Iris pigment epithelial cell (primary cell): ENCODE measurements at places on chromosomes 13 and 19.

DNA sequence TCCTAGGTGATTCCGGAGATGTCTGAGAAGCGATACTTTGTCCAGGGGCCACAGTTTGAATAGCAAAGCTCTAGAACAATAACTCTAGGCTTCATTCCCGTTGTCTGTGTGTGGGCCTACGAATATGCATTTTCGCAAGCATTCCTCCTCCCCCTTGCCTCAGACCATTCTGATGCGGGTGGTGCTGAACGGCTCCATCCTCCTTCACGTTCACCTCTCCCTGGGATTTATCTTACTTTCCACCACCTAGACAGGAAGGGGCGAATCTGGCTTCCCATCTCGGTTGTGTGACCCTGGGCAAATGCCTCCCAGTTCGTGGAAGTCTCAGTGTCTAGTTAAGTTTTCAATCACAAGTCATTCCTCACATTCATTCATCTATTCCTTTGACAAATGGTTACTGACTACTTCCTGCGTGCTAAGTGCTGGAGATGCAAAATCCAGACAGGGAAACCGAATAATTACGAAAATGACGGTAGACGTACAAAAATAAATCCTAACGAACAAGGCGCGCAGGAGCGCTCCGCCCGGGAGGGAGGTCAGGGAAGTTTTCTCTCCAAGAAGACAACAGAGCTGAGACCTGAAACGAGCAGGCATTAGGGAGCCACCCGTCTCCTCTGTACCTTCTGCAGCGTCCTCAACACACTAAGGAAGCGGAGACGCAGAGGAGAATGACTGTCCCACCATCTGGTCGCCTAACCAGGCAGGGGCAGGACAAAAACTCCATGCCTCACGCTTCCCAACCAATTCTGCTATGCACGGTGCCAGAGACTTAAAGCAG, 1.3 kb upstream of the CNOT3 start:
- peak; percentile 34 for DNase-seq

DNA sequence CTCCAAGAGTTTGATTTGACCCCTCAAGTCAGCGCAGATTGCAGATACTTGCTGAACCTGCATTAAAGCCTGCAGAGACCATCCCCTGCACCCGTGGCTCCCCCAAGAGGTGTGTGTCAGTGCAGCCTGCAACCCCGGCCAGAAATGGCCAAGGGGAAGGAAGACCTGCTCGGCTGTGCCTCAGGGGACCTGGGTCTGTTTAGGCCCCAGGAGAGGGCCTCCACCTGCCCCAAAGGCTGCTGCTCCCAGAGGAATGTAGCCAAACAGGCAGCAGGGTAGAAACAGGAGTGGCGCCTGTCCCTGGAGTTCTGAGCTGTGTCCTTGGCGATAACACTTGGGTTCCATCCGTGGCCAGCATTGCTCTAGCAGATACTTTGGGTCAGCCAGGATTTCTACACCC, 8.0 kb downstream of the POP4 start:
- no peak for DNase-seq

- no peak for DNase-seq
These were observed 17.8 kb upstream of the FOSB start for GRCh38 chr19:45450012-45450333.

DNA sequence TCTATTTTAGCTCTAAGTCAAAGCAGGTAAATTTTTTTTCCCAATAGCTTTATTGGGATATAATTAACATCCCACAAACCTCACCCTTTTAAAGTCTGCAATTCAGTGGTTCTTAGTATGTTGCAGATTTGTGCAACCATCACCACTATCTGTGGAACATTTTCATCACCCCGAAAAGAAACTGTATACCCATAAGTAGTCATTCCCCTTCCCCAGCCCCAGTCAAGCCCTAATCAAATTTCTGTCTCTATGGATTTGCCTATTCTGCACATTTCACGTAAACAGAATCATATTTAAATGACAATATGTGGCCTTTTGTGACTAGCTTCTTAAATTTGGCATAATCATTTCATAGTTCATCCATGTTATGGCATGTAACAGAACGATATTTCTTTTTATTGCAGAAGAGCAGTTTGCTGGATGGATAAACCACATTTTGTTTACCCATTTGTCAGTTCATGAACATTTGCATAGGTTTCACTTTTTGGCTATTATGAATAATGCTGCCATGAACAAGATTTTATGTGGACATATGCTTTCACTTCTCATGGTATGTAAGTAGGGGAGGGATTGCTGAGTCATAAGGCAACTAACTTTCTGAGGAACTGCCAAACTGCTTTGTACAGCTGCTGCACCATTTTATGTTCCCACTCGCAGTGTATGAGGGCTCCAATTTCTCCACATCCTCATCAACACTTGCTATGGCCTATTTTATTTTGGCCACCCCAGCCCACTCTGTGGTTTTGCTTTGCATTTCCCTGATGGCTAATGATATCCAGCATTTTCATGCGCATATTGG, 10.9 kb downstream of the SLC46A3 start:
- DNase-seq: peak; percentile 91

- no peak for DNase-seq
These were observed 83.4 kb downstream of the SIPA1L3 start for GRCh38 chr19:37990362-37990761.

GRCh38 chr19:18662972-18663732, 20.3 kb upstream of the CRTC1 start:
- no peak for DNase-seq

- DNase-seq: no peak
These were observed 24.4 kb downstream of the PPP2R1A start for GRCh38 chr19:52214241-52214640.

GRCh38 chr19:18700501-18701249, 17.2 kb downstream of the CRTC1 start:
- peak; percentile 72 for DNase-seq

DNA sequence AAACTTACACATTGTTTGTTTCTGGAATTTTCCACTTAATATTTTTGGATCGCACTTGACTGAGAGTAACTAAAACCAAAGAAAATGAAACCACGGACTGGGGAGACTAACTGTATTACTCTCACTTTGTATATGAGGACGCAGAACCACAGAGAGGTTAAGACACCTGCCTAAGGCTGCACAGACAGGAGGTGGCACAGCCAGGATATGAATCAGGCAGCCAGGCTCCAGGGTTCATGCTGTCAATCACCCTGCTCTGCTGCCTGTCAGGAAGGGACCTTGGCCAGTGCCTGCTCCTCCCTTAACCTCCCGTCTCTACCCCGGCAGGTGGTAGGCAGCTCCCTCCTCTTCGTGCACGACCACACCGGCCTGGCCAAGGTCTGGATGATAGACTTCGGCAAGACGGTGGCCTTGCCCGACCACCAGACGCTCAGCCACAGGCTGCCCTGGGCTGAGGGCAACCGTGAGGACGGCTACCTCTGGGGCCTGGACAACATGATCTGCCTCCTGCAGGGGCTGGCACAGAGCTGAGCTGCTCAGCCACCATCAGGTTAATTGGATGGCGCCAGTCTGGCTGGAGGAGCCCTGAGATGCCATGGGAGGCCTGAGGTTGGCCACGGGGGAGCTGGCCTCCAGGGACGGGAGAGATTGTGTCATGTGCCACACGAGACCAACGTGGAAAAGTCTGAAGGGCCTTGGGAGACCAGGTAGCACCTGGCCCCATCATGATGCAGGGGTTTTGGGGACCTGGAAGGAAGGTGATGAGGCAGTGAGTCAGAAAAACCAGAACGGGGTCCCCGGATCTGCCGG, 11.0 kb downstream of the ACTMAP start:
- no peak for DNase-seq

DNA sequence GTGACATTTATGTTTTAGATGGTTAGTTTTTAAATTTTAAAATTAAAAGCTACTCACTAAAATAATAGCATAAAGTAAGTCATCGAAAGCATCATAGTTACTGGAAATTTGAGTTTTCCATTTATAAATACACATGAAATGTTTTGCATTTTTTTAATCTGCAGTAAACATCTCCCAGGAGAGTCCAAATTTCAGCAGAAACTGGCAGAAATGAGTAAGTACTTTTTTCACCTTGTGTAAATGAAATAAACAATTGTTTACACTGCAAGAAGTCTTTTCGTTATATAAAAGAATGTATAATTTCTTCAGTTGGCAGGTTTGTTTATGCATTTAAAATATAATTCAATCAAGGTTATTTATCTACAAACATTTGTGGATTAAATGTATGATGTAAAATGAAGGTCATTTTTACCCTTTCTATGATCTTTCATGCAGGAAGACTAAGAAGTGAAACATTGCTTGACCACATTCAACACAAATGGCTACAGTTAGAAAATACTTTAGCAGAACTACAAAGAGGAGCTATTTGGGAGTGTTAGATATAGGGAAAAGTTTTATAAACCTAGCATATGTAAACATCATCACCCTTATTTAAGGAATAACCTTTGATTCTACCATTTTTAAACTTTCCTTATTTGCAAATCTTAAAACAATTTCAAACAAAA, 55.6 kb downstream of the RCBTB2 start:
- no peak for DNase-seq

GRCh38 chr13:31046711-31047279, 114.3 kb downstream of the TEX26 start:
- DNase-seq: peak; percentile 73

- no peak for DNase-seq
These were observed 1033.6 kb downstream of the SLITRK5 start for GRCh38 chr13:88704600-88705275.

- DNase-seq: no peak
These were observed 63.7 kb downstream of the TBC1D4 start for GRCh38 chr13:75418186-75418843.

DNA sequence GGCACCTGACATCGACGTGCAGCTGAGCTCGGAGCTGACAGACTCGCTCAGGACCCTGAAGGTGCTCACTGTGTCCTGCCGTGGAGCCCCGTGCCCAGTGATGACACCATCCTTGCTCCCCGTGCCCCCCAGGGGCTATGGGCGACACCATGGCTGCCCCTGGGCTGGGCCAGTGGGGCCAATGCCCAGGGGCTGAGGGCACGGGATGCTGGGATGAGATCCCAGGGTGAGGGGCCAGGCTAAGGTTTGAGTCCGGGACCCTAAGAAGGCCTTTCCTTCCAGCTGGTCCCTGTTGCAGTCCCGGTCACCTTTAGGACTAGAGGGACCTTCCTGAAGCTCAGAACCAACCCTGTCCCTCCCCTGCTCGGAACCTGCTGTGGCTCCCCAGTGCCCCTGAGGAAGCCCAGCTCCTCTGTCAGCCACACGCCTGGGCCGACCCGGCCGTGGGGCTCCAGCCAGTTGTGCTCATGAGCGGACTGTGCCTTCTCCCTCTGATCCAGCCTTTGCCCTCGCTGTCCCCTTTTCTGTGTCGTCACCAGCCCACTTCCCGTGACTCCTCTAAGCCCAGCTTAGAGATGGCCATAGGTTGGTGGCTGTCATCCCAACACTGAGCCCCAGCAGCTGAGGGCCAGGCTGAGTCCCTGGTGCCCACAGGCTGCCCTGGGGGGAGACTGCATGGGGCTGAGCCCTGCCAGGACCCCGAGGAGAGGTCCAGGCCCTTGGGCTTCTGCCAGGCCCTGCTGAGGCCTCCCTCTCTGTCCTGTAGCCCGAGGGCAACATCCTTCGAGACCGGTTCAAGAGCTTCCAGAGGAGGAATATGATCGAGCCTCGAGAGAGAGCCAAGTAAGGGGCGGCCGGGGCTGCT, 10.6 kb downstream of the NOP53 start:
- no peak for DNase-seq

- no peak for DNase-seq
These were observed 9.7 kb downstream of the RASA3 start for GRCh38 chr13:114122591-114123211.

- no peak for DNase-seq
These were observed 2.1 kb downstream of the TEAD2 start for GRCh38 chr19:49359851-49360820.

DNA sequence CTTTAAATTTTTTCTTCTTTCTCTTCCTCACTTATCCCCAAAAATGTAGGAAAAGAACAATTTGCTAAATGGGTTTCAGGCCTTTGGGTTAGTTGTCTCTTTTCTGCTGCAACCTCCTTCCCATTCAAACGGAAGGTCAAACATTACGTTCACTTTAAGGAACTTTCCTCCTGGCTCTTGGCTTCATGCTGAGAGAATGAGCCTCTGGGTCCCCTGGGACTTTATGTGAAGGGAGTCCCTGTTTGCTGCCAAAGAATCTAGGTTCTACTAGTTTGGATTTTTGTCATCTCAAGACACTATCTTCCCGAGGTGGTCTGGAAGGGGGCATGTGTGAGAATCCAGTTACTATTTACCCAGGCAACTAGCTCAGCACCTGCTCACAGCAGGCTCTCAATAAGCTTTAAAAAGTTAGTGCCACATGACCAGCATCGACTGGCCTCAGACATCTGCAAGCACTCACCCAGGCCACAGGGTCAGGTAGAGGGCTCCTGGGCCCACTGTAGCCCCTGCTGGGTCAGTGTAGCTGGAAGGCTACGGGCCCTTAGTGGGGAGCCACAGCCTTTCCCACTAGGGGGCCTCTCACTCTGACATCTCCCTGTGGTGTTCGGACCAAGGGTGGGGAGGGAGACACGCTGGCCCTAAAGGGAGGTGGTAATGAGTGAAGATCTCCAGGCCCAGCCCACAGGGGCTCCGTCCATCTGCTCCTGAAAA, 40.5 kb downstream of the FAM124A start:
- DNase-seq: no peak

DNA sequence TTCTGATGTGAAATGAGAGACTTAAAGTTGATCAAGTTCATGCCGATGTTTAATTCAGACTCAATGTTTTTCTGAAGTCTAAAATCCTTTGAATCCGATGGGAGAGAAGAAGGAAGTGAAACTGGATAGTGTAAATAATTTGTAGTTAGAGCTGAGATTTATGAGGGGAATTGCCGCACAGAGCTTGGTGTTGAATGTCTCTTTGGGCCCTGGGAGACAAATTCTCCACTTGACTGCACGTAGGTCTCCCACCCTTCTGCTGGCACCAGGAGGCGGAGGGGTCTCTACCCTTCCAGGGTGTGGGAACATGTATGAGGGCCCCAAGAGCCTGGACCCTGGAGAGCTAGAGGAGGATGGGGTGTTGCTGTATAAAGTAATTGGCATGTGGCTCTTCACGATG, 140.8 kb upstream of the SERP2 start:
- DNase-seq: no peak

- no peak for DNase-seq
These were observed 74.3 kb upstream of the ATP12A start for GRCh38 chr13:24605923-24606372.

- DNase-seq: no peak
These were observed 107.1 kb downstream of the DACH1 start for GRCh38 chr13:71759651-71760511.

DNA sequence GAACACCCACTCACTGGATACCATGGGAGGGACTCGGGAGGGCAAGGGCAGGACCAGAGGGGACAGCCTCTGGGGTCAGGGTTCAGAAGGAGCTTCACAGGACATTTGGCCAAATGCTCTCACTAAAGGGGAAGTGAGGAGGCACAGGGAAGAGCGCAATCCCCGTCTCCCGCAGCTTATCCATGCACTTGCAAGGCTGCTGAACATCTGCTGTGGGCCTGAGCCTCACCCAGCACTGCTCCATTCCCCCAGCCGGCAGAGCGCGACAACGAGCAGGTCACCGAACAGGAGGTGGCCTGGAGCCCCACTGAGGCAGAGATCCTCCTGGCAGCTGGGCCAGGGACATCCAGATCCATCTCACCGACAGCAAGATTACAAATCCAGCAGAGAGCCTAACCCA, 23.3 kb downstream of the ELAVL1 start:
- no peak for DNase-seq
